ENCODE measurements at places on chromosomes 7 and 10. TPM values are rescaled to one million over a fixed set of nuclear protein-coding genes. Genes with fewer than 3 reads are reported as not detected.

HABP2 gene
- not detected for total RNA-seq

SPDYE9 gene
- total RNA-seq, result not detected

SSMEM1 gene
- total RNA-seq, result not detected

HKDC1 gene
- total RNA-seq, result 2.7 TPM

ITPRIP gene
- total RNA-seq, result 21.9 TPM

RASSF4 gene
- 1.2 TPM for total RNA-seq

KLLN gene
- 0.84 TPM for total RNA-seq

SPAM1 gene
- not detected for total RNA-seq

NAT16 gene
- total RNA-seq, result not detected

BMPR1A gene
- total RNA-seq, result 17.1 TPM

ANKRD1 gene
- not detected for total RNA-seq

SNX10 gene
- 42.8 TPM for total RNA-seq

VAX1 gene
- total RNA-seq, result not detected

ATP6V0A4 gene
- total RNA-seq, result not detected

GIMAP2 gene
- 60.3 TPM for total RNA-seq

ELOVL3 gene
- not detected for total RNA-seq

JAKMIP3 gene
- total RNA-seq, result 0.38 TPM

PLCE1 gene
- 0.06 TPM for total RNA-seq

CDK14 gene
- total RNA-seq, result 0.23 TPM

FOXI2 gene
- total RNA-seq, result not detected

Data from activated CD8-positive, alpha-beta memory T cell treated with anti-CD3 and anti-CD28 coated beads, Interleukin-2, amount 10 ng/mL, durations not matched to agents 7 days and 5 days (primary cell).